Activated CD8-positive, alpha-beta memory T cell treated with anti-CD3 and anti-CD28 coated beads for 1 hour (primary cell): ENCODE measurements at places on chromosomes 3 and 15.

DNA sequence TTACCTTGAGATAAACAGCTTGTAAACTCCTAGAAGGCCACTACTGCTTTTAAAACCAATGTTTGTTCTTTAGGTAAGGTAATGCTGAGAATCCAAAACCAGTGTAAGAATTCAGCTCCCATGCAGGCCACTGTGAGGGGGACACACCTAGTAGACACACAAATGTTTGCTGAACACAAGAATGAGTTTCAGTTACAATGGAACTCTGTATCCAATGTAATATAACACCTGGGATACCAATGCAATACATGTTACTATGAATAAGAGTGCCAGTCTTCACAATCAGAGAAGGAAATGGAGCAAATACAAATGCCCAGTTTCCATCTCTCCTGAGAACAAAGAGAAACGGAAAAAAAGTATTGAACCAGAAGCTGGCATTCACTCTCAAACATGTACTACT is 65.9 kb downstream of the IGF2BP2 start:
- no peak for DNase-seq

- no peak for DNase-seq
Measured at GRCh38 chr3:157632075-157632474, 128.9 kb upstream of the VEPH1 start.

GRCh38 chr3:31314258-31314657 is 218.5 kb upstream of the STT3B start:
- no peak for DNase-seq

DNA sequence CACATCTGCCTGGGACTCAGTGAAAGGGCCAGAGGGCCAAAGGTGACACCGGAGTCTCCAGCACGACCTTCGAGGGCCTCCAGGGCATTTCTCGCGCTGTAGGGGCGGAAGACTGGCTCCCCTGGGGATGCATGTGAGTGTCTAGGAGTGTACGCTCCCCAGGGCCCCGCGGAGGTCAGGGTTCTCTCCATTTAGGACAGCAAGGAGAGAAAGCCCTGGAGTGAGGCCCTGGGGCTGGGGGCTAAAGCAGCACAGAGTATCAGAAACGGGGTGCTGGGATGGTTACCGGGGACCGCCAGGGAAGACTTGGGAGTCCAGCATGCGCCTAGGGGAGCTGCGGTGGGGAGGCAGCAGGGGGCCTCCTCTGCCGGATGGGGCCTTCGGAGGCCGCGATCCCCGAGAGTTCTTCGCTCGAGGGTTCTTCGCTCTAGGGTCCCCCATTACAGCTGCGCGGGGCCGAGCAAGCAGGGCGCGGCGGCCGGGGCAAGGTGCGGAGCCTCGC is 595 bp upstream of the APBA2 start:
- no peak for DNase-seq

DNA sequence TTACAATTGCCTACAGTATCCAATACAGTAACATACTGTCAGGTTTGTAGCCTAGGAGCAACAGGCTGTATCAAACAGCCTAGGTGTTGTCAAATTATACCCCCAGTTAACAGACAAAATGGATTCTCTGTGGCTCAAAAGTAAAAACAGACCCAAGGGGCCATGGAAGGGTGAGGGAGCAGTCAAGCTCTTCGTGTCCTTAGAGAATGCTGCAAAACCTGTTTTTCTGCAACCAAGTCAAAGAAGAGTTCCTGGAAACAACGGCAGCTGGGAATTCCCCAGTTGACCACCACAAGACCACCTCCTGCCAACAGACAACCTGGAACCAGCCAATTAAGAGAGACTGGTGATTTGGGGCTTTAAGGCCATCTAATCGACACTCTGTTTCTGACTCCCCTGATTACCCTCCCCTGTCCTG is 11.1 kb upstream of the THUMPD3 start:
- no peak for DNase-seq

GRCh38 chr3:40908612-40909011 is 290.7 kb upstream of the CTNNB1 start:
- DNase-seq, result no peak

- DNase-seq, result no peak
Measured at GRCh38 chr3:71854706-71855105, 69.8 kb upstream of the PROK2 start.

- no peak for DNase-seq
Measured at GRCh38 chr3:129485721-129486663, 42.4 kb upstream of the RHO start.

- no peak for DNase-seq
Measured at GRCh38 chr15:38254051-38254883, 1.6 kb downstream of the SPRED1 start.

- DNase-seq, result no peak
Measured at GRCh38 chr15:31214864-31215489, 111.7 kb upstream of the KLF13 start.

DNA sequence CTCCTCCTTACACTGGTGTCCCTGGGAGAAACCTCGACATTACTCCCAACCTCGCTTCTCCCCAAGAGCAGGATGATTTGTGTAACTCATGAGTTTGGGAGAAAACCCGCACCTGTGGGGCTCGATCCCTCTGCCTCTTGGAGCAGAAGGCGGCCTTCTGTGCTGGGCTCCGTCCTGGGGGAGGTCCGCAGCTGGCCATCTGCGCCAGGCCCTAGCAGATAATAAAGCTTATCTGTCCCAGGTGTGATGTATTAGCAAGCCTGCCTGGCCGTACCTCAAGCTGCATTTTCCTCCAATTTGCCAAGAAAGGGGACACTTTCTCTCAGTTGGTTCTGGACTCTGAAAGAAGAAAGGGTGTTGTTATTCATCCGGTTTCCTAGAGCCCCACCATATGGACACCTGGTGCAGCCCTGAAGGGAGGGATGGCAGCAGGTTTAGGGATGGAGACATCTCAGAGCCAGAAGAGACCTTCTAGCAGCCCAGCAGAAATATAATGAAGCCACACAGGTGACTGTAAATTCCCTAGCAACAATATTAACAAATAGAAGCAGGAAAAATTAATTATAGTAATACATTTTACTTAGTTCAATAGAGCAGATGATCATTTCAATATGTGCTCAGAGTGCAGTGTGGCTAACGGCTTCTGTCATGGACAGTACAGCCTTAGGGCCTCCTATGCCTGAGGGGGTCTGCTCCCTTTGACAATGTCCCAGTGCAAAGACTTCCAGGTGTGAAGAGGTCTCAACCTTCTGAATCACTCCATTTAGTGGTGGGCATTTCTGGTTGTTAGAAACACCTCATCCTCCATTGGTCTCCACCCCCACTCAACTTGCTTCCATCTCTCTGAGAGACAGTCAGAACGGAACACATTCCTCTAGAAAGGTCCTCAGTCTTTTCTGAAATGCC is 94.8 kb downstream of the CPN2 start:
- no peak for DNase-seq

- no peak for DNase-seq
Measured at GRCh38 chr3:72405943-72406566, 442.2 kb downstream of the SHQ1 start.

GRCh38 chr3:192875971-192876565 is 41.6 kb downstream of the MB21D2 start:
- DNase-seq, result no peak

GRCh38 chr15:20356911-20357480 is 184.6 kb downstream of the GOLGA6L6 start:
- no peak for DNase-seq

DNA sequence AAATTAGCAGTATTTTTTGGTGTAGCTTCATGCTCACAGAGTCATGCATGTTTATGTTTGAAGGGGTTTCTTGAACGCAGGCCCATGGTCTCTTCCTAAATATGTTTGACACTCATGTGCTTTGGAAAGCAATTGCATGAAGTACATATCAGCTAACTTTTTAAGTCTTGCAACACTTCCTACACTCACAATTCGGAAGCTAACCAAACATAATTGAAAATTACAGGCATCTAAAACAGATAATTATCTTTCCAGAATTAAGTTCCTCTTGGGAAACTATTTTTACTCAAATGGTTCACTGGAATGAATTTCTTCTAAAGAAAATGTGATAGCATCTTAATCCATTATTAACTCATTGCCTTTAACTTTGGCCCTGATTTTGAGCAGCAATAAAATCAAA is 438.9 kb downstream of the RAP2B start:
- no peak for DNase-seq

DNA sequence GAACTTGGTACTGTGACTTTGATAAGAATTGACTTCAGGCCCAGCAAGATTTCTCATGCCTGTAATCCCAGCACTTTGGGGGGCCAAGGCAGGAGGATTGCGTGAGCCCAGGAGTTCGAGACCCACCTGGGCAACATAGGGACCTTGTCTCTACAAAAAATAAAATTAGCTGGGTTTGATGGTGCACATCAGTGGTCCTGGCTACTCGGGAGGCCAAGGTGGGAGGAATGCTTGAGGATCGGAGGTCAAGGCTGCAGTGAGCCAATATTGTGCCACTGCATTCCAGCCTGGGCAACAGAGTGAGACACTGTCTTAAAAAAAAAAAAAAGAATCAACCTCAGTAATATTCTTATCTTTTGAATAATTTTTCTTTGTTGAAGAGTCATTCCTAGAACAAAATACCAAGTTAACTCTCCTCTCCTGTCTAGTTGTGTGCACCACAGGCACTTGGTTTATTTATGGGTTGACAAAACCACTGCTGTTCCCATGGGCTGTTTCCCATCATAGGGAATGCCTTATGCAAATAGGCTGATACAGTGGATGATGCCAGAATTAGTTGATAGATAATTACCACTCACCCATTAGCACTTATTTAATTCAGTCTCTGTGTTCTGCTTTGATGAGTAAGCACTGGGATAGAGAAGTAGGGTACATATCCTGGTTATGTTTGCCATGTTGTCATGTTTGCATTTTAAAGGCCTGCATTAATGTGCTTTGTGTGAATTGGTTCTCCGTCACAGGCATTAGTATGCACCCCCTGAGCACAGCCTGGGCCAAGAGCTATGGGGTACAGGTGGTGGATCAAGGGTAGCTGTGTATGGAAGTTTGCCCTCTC is 32.9 kb downstream of the TRAK1 start:
- DNase-seq, result no peak

- DNase-seq, result no peak
Measured at GRCh38 chr3:125033135-125033534, 22.7 kb downstream of the HEG1 start.

DNA sequence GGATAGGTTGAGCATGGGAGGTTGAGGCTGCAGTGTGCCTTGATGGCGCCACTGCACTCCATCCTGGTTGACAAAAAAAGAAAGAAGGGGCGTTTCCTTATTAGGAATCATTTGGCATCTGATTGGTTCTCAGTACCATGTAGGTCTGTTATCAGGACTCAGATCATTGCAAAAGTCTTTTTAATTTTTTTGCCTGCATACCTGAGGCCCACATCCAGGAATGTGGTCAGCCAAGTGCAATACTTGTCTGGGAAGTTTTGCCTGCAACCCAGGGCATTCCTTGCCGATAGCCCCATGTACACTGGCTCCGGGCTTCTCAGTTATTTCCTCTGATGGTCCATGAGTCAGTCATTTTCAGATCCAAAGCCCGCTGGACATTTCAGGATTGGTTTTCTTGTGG is 50.1 kb upstream of the CRTC3 start:
- no peak for DNase-seq

DNA sequence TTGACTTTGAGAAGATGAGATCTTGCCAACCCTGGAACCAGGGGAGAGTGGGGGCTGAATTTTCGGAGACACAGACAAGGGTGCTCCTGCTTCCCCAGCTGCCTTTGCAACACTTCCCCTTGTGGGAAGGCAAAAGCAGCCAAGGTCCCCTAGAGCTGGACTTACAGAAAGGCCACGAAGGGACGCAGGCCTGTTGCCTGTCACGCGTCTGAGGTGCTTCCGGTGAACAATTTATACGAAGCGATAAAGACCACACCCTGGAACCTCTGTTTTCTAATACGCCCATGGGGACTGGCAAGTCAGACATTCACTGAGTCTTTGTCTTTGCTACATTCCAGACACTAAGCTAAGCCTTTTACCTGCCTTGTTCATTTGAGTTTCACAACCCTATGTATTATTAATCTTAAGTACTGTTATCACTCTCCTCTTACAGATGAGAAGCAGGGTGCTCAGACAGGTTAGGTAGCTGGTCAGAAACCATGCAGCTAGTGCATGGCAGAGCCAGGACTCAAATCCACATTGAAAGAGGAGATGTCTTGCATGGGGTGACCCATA is 13.2 kb downstream of the MEGF11 start:
- DNase-seq, result no peak

- no peak for DNase-seq
Measured at GRCh38 chr15:38068626-38069391, 134.4 kb downstream of the TMCO5A start.

DNA sequence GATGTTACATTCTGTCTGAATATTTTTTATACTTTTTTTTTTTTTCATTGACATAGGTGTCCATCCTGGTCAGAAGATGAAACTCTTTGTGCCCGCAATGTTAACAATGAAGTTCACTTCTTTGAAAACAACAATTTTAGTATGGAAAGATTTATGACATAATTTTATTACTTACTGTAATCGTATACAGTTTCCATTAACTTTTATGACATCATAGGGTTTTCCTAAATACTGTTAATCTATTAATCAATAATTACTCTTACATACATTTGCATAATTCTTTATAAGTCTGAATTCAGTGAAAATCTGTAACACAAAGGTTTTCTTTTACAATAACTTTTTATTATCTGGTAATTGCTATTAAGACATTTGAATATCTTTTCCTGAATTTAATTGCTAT is 17.7 kb downstream of the EIF2A start:
- no peak for DNase-seq

DNA sequence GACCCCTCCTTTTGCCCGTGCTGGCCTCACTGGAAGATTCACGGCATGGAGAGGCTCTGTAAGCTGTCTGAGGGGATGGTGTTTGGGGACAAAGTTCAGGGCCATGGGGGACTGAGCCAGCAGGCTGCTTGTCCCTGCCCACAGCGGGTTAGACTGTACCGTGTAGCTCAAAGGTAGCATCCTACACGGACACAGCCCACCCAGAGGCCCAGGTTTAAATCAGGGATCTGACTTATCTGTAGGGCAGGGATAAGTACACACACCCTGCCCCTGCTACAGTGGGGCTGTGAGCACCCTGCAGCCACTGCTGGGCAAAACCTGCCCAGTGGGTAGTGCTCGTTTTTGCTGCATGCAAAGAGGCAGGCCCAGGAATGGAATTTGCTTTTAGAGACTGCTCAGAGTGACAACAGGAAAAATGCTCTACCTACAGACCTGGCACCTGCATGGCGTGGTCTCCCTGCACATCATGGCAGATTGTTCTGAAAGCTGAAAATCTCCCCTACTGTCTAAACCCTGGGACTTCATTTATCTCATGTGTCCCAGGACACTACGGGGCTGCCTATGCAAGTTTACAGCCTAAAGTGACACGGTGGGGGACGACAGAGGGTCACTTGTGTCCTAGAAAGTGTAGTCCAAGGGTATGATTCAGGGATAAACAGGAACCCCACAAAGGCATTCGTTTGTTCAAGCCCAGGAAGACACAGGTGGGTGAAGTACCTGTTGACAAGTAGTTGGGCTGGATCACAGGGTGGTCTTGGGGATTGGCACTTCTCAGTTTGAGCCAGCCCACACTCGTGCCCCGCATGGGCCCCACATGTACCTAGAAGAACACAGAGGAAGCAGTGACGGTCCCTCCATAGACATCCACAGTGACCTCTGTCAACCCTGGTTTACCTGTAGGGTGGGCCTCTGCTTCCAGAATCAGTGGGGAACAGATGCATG is 27.7 kb downstream of the CHDH start:
- DNase-seq, result no peak

GRCh38 chr3:103218793-103219192 is 784.0 kb downstream of the ZPLD1 start:
- no peak for DNase-seq
